ENCODE measurements at places on chromosomes 12 and 14. TPM values are rescaled to one million over a fixed set of nuclear protein-coding genes. Genes with fewer than 3 reads are reported as not detected.

SOX5 gene
- 0.49 TPM for total RNA-seq

PLD4 gene
- total RNA-seq = under 0.01 TPM

HAL gene
- 0.12 TPM for total RNA-seq

MGP gene
- total RNA-seq = not detected

KLRD1 gene
- total RNA-seq = not detected

CKAP4 gene
- total RNA-seq = 188 TPM

PLBD1 gene
- 3.1 TPM for total RNA-seq

EXOC3L4 gene
- total RNA-seq = not detected

DCD gene
- total RNA-seq = not detected

CLEC9A gene
- total RNA-seq = not detected

CELA1 gene
- total RNA-seq = not detected

APAF1 gene
- 17.8 TPM for total RNA-seq

TSPAN19 gene
- not detected for total RNA-seq

DIP2B gene
- 32.3 TPM for total RNA-seq

SRGAP1 gene
- 23.7 TPM for total RNA-seq

KIF5A gene
- 2.7 TPM for total RNA-seq

TAS2R50 gene
- total RNA-seq = 4.7 TPM

OR10G3 gene
- not detected for total RNA-seq

CD163 gene
- 0.24 TPM for total RNA-seq

NEMF gene
- total RNA-seq = 50.4 TPM

GZMH gene
- not detected for total RNA-seq

FGF23 gene
- total RNA-seq = not detected

AQP2 gene
- not detected for total RNA-seq

CIROP gene
- not detected for total RNA-seq

MON2 gene
- 63.6 TPM for total RNA-seq

CISTR gene
- not detected for total RNA-seq

OAS2 gene
- total RNA-seq = 26.6 TPM

SNRPF gene
- 3.4 TPM for total RNA-seq

PRDM4 gene
- total RNA-seq = 40.0 TPM

SERPINA4 gene
- not detected for total RNA-seq

CCDC77 gene
- total RNA-seq = 3.6 TPM
